ENCODE measurements at places on chromosomes 12 and 14.
A peak's percentile ranks its signal among the peaks of the same experiment; 100 is the strongest.

DNA sequence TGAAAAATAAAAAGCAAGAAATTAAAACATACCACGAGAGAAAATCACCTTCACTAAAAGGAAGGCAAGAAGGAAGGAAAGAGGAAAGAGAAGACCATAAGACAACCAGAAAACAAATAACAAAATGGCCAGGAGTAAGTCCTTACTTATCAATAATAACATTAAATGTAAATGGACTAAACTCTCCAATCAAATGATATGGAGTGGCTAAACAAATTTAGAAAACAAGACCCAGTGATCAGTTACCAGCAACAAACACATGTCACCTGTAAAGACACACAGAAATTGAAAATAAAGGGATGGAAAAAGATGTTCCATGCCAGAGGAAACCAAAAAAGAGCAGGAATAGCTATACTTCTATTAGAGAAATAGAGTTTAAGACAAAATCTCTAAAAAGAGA, 85.0 kb upstream of the SLC38A4 start:
- DNase-seq = no peak

GRCh38 chr12:24565300-24565699, 383.6 kb downstream of the BCAT1 start:
- DNase-seq = no peak

DNA sequence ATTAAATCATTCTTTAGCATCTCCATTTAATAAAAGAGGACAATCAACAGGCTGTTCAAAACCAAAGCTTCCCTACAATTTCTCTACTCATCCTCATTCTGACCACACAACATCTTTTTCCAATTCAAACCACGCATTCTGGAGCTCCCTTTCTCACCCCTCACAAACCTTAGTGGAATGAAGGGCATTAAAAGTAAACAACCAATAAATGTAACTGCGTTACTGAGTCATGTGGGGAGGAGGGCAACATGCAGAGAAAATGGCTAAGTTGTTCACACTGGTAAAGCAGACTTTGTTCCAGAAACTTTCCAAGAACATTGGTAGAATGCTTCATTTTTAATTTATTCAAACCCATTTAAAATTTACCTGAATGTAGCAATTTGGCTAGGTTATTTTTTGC, 19.6 kb downstream of the SOX5 start:
- no peak for DNase-seq

DNA sequence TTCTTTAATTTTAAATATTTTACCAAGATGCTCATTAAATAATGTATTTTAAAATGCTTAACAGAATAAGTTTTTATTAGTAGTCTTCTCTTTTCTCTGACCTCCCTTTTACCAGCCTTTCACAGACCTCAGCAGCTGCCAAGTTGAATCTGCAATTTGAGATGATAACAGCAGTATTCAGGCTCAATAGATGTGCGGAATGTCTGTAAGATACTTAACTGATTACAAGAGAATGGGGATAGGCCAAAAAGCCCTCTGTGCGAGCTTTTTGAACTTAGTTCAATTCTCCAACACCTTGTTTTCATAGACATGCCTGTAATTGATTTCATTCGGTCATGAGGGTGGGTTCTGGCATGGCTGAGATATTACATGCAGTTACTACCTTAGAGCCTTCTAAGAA, 277.2 kb downstream of the TMTC2 start:
- DNase-seq = no peak

- peak; percentile 30 for DNase-seq
Measured at GRCh38 chr12:28699029-28699428, 450.0 kb upstream of the FAR2 start.

GRCh38 chr12:1607940-1608712, 13.7 kb upstream of the FBXL14 start:
- DNase-seq = peak; percentile 76

Measured in OCI-M1 (cell line).